ENCODE measurements at places on chromosomes 12 and 14. TPM values are rescaled to one million over a fixed set of nuclear protein-coding genes. Genes with fewer than 3 reads are reported as not detected.
A peak's percentile ranks its signal among the peaks of the same experiment; 100 is the strongest.

The TTLL5 gene
- total RNA-seq, result 21.4 TPM

The TAS2R7 gene
- not detected for total RNA-seq

The SLC25A21 gene
- 0.08 TPM for total RNA-seq

The INSM2 gene
- total RNA-seq, result not detected

The ACOT4 gene
- total RNA-seq, result 1.9 TPM

The KRT83 gene
- not detected for total RNA-seq

The TCL1B gene
- not detected for total RNA-seq

The DNAJC22 gene
- total RNA-seq, result 0.19 TPM

The A2M gene
- 3.5 TPM for total RNA-seq

The CIT gene
- 35.7 TPM for total RNA-seq

The KRT72 gene
- not detected for total RNA-seq

The TAS2R42 gene
- not detected for total RNA-seq

- H3K27me3 ChIP-seq, result peaks cover 1% of the 10 kb centered on the region
- DNase-seq, result no peak
- no peak overlapping the region for H3K27ac ChIP-seq
Observed at GRCh38 chr14:90626550-90626949, 189.7 kb downstream of the TTC7B start.

GRCh38 chr14:75440733-75441477 lies 13.1 kb downstream of the JDP2 start:
- DNase-seq, result no peak
- H3K36me3 ChIP-seq, result no peaks in the 10 kb centered on the region
- H3K27ac ChIP-seq, result peak overlapping the region; percentile 24
- H3K4me3 ChIP-seq, result no peak overlapping the region
- peaks cover 39% of the 10 kb centered on the region for H3K4me1 ChIP-seq
- no peaks in the 10 kb centered on the region for H3K27me3 ChIP-seq

DNA sequence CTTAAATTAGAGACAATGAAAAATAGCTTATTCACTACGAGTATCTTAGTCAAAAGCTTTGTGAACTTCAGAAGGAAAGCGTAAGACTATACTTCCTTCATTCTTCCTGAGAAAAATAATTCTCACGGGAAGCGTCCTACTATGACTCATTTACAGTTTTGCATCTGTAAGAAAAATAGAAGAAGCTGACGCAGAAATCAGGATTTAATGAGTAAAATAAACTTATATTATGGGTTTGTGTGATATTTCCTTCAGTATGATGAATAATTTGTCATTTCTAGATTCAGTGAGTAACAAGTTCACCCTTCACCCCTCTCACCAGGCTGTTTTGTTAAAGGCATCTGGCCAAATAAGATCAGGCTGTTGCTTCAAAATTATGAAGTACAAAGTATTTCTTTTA lies 17.8 kb upstream of the PDE3A start:
- H3K4me1 ChIP-seq, result no peaks in the 10 kb centered on the region
- no peaks in the 10 kb centered on the region for H3K27me3 ChIP-seq
- no peak overlapping the region for H3K27ac ChIP-seq
- no peaks in the 10 kb centered on the region for H3K36me3 ChIP-seq
- no peak overlapping the region for H3K4me3 ChIP-seq

GRCh38 chr12:112163056-112163455 lies 37.7 kb downstream of the TRAFD1 start:
- peaks cover 5% of the 10 kb centered on the region for H3K36me3 ChIP-seq
- no peak for DNase-seq
- H3K27ac ChIP-seq, result no peak overlapping the region
- no peaks in the 10 kb centered on the region for H3K4me1 ChIP-seq
- H3K4me3 ChIP-seq, result no peak overlapping the region
- H3K27me3 ChIP-seq, result no peaks in the 10 kb centered on the region

- no peaks in the 10 kb centered on the region for H3K27me3 ChIP-seq
- no peaks in the 10 kb centered on the region for H3K4me1 ChIP-seq
- H3K36me3 ChIP-seq, result no peaks in the 10 kb centered on the region
- DNase-seq, result no peak
Observed at GRCh38 chr12:90167518-90168208, 459.0 kb upstream of the ATP2B1 start.

DNA sequence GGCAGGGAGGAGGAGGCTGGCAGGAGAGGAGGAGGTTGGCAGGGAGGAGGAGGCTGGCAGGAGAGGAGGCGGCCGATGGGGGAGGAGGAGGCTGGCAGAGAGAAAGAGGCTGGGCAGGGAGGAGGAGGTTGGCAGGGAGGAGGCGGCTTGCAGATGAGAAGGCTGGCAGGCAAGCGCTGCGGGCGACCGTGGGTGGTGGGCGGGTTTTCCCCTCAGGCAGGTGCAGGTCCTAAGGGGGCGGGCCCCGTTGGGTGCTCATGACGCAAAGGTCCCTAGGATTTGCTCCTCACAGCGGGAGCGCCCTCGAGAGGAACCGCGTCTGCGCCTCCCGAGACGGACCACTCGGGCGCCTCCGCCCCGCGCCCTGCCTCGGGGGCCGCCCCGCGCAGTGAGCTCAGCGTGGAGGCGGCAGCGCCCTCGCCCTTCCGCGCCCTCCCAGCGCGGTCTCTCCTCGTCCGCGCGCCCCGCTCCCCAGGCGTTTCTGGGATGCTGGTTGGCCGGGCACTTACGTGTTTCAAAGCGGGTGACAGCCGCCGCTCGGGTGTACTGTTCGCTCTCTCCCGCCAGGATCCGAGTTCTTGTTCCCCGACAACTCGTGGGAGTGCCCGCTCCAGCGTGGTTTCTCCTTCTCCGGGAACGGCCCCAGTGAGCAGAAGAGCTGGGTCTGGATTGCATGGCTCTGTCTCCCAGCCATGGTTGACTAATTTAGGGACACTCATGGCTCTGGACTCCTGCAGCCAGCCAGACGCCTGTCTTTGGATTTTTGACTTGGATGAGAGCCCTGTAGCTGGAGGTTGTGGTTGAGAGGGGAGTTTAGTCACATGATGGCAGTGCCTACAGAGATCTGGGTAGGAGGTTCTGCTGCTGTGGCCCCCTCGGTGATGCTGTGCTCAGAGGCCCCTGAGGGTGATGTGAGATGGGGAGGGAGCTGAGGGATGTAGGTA lies 64.1 kb upstream of the PPP4R3A start:
- H3K4me1 ChIP-seq, result no peaks in the 10 kb centered on the region
- no peak overlapping the region for H3K4me3 ChIP-seq
- DNase-seq, result peak; percentile 2
- peaks cover 7% of the 10 kb centered on the region for H3K27me3 ChIP-seq
- H3K27ac ChIP-seq, result no peak overlapping the region

- no peaks in the 10 kb centered on the region for H3K4me1 ChIP-seq
- H3K4me3 ChIP-seq, result no peak overlapping the region
- no peaks in the 10 kb centered on the region for H3K27me3 ChIP-seq
- H3K27ac ChIP-seq, result no peak overlapping the region
- DNase-seq, result no peak
Observed at GRCh38 chr12:27048822-27049752, 26.7 kb downstream of the MED21 start.

DNA sequence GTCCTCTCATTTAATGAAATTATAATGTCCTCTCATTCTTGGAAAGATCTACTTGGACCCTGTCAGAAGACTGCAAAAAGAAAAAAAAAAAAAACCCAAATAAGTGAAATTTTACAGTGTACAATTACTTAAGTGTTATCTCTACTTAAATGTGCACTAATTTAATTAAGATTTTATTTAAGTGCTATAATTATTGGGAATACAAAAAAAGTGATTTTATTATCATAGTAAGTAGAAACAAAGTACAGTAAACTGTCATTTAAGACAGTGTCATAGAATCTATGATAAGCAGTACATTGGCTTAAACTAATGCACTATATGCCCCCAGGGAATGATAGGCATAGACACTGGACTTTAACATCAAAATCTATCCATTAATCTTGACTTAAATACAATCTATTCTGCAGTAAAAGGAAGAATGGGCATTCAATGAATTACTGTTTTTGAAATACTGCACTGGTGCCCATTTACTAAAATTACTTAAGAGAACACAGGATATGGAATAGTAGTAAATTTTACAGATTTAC lies 23.3 kb downstream of the INSM2 start:
- no peaks in the 10 kb centered on the region for H3K36me3 ChIP-seq
- no peak overlapping the region for H3K27ac ChIP-seq
- H3K4me1 ChIP-seq, result no peaks in the 10 kb centered on the region
- H3K4me3 ChIP-seq, result no peak overlapping the region
- H3K27me3 ChIP-seq, result no peaks in the 10 kb centered on the region

GRCh38 chr14:37830271-37830670 lies 234.8 kb downstream of the TTC6 start:
- DNase-seq, result no peak
- no peak overlapping the region for H3K4me3 ChIP-seq
- H3K36me3 ChIP-seq, result no peaks in the 10 kb centered on the region
- H3K27ac ChIP-seq, result no peak overlapping the region
- H3K4me1 ChIP-seq, result no peaks in the 10 kb centered on the region

DNA sequence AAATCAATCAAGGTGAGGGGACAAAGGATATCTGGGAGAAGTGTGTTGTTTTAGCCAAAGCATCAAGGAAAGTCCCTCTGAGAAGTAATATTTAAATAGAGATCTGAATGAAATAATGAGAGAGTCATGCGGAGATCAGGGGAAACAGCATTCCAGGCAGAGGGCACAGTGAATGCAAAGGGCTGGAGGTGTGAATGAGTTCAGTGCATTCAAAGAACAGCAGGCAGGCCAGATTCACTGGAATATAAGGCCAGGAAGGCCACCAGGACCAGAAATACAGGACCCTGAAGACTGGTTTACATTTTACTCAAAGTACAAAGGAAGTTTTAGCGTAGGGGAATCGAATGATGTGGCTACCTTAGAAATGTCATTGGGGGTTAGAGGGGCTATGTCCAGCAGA lies 436.2 kb upstream of the TMEM132C start:
- no peak overlapping the region for H3K27ac ChIP-seq
- H3K27me3 ChIP-seq, result no peaks in the 10 kb centered on the region
- no peaks in the 10 kb centered on the region for H3K36me3 ChIP-seq

GRCh38 chr12:78726854-78727253 lies 137.7 kb upstream of the SYT1 start:
- no peaks in the 10 kb centered on the region for H3K4me1 ChIP-seq
- H3K27me3 ChIP-seq, result no peaks in the 10 kb centered on the region
- no peak overlapping the region for H3K27ac ChIP-seq
- no peak overlapping the region for H3K4me3 ChIP-seq

DNA sequence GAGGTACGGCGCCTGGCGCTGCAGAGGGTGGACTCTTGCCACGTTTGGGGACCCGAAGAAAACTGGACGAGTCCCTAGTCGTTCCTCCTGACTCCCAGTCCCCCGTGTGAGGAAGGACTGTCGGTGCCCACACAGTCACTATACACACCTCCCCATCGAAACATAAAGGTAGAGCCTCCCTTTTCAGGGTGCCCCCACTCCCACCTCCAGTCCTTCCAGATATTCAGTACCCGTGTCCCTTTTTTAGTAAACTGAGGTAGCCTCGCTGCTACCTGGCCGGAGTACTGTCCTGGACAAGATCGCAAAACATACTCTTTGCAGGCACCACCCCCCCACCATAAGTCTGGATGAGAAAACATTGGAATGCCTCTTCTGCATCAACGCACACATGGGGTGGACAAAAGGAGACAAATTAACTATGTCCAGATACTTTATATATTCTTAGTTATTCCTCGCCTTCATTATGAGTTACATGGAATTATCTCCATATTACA lies 610 bp upstream of the KMT2D start:
- H3K4me3 ChIP-seq, result peak overlapping the region; percentile 99
- H3K4me1 ChIP-seq, result peaks cover 6% of the 10 kb centered on the region
- no peaks in the 10 kb centered on the region for H3K36me3 ChIP-seq
- no peak for DNase-seq
- H3K27me3 ChIP-seq, result no peaks in the 10 kb centered on the region
- H3K27ac ChIP-seq, result peak overlapping the region; percentile 99

Measured in GM12878 (cell line).